ENCODE measurements at places on chromosomes 11 and 22.

DNA sequence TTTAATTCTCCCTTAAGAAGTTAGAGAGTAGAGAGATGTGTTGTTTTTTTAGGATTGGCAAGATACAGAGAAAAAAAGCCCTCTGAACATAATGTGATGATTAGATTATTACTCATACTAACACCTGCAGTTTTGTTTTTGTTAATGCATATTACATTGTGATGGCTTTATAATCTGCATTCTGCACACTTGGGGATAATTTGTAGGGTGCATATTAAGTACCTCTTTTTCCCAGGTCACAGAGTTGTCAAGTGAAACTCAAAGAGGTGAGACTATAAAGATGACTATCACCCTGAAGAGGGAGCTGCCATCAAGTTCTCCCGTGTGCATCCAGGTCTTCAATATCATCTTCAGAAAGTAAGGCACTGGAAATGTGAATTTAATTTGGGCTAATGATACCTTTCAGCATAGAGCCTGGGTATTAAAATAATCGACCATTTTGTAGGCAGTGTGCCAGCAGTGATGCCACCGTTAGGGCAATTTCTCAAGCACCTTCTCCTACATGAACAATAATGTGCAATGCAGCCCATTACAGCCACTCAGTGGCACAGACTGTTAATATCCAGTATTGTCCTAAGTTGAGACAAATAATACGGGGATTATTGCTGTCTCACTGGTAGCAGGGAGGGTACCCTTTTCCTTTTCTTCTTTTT lies 16.2 kb downstream of the PIWIL4 start:
- DNase-seq = peak; percentile 51

- DNase-seq = peak; percentile 13
Observed at GRCh38 chr22:24926849-24927579, 19.5 kb downstream of the LHFPL7 start.

- DNase-seq = no peak
Observed at GRCh38 chr11:22878039-22878438, 17.8 kb upstream of the CCDC179 start.

DNA sequence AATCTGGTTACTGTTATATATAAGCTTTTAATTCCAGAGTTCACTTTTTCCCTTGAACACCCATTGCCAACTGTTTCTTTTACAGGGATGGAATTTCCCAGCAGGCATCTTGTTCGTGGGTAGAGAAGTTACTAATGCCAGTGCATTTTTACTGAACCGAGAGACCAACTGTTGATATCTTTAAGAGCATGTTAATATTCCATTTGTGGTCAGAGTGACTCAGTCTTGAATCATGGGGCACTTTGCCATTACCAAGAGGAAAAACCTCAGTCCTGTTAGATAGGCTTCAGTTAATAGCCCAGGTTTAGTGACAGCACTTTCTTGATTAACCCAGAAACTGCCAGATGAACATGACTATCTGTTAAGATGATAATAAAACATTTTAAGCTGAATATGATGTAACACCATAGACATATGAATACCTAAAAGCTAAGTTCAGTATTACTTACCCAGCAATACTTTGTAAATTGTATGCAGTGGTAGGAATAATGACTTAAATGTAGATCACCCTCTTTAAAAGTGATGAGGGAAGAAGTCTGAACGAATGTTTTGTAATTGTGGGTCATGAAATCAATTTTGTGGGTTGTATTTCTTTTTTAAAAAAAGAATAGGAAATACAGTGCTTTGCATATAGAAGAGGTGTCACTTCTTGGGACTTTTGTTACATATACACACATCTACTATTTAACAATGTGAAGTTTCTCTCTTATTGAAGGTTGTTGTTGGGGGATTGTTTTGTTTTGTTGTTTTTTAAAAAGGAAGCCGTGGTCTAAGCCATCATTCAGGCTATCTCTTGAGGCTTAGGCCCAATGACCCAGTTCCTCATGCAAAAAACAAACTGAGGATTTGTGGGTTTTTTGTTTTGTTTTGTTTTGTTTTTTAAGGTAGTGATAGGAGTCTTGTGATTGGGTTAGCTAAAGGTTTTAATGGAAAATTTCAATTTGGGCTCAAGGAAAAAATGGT lies 79.2 kb upstream of the GRIK4 start:
- DNase-seq = peak; percentile 76

- no peak for DNase-seq
Observed at GRCh38 chr11:73971175-73971719, 11.4 kb downstream of the UCP2 start.
